ENCODE measurements at places on chromosomes 11 and 22.

- no peak for DNase-seq
Observed at GRCh38 chr22:39256186-39256552, 11.4 kb upstream of the PDGFB start.

DNA sequence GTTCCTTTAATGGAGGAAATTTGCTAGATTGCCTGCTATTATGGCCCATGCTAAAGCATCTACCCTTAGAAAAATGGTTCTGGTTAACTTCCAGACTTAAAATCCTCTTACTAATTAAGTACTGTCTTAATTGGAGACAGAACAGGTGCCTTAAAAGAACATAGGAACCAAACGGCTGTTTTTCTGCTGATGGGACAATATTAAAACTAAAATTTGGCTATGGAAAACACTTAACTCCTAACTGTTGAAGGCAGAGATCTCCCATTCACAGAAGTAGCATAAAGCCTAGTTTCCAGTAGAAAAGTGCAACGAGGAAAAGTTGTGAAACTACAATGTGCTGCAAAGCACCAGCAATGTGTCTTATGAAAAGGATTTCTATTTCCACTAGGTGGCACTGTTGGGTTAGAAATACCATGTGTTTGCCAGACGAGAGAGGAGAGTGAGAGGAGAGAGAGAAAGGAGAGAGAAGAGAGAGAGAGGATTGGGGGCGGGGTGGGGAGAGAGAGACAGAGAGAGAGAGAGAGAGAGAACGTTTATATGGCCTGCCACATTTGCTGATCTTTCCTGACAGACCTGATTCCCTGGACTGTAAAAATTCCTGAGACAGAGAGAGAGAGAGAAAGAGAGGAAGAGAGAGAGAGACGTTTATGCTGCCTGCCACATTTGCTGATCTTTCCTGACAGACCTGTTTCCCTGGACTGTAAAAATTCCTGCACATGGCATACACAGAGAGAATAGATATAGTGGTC lies 51.5 kb downstream of the FAM181B start:
- DNase-seq = peak; percentile 71

DNA sequence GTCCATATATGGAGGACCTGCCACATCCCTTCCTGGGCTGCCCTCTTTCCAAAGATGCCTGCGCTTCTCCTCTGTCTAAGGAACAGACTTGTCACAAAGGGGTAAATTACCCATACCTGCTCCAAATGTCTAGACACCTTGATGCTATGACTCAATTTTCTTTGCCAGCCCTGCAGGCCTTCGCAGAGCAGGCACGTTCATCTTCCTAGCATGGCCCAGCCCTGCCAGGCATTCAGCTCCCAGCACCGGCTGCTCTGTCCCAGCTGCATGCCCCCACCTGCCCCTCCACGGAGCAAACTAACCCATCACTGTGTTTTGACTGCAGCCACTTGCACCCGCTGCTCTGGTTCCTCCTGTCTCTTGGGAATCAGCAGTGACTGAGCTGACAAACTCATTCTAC lies 526.1 kb downstream of the MIAT start:
- DNase-seq = no peak

GRCh38 chr11:96111308-96111707 lies 187.4 kb upstream of the MTMR2 start:
- no peak for DNase-seq

- DNase-seq = peak; percentile 82
Observed at GRCh38 chr11:75625991-75626888, 42.6 kb downstream of the MAP6 start.

DNA sequence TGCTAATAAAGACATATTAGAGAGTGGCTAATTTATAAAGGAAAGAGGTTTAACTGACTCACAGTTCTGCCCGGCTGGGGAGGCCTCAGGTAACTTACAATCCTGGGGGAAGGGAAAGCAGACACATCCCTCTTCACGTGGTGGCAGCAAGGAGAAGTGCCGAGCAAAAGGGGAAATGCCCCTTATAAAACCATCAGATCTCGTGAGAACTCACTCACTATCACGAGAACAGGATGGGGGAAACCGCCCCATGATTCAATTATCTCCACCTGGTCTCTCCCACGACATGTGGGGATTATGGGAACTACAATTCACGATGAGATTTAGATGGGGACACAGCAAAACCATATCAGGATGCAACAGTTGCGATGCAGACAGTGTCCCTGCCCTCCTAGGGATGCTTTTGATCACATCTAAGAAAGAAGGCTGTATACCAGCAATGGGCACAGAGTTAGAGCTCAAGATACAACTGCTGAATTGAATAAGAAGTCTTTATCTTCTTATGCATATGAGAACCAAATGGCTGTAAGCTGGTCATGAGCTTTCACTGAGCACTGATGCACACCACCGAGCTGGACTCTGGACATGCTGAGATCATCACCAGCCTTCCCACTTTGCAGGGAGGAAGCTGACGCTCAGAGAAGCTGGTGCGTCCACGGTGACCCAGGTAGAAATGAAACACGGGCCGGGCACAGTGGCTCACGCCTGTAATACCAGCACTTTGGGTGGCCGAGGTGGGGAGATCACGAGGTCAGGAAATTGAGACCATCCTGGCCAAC lies 255.2 kb downstream of the MN1 start:
- DNase-seq = no peak

DNA sequence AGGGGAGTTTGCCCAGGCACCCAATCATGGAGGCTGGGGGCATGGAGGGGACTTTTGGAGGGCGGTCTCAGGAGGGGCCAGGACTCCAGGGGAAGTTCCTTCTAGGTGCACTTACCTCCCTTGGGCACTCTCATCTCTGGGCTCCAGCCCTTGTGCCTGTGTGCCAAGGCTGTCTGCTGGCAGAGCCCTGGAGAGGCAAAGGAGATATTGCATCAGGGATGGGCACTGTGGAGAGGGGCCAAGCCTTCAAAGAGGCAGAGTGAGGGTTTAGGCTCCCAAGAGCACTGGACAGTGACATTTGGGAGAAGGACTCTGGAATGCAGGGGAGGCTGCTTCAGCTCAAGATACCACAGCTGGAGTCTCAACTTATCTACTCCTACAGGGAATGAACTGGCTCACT lies 32.2 kb upstream of the TFIP11 start:
- no peak for DNase-seq

GRCh38 chr11:46367244-46367915 lies 14.1 kb upstream of the MDK start:
- DNase-seq = peak; percentile 56

All from urothelium cell line (cell line).